CD8-positive, alpha-beta memory T cell (primary cell): ENCODE measurements at places on chromosomes 6 and 20. TPM values are rescaled to one million over a fixed set of nuclear protein-coding genes. Genes with fewer than 3 reads are reported as not detected.

The OR2J3 gene
- not detected for total RNA-seq

The LTA gene
- 854 TPM for total RNA-seq

The SLC26A8 gene
- not detected for total RNA-seq

The MAP3K5 gene
- total RNA-seq: 12.6 TPM

The NTSR1 gene
- not detected for total RNA-seq

The MSH5 gene
- total RNA-seq: 39.8 TPM

GRCh38 chr6:28658475-28659249 lies 133.0 kb downstream of the GPX5 start:
- no peaks in the 10 kb centered on the region for H3K36me3 ChIP-seq
- H3K4me3 ChIP-seq: no peak overlapping the region
- H3K27ac ChIP-seq: no peak overlapping the region
- peaks cover 20% of the 10 kb centered on the region for H3K27me3 ChIP-seq
- no peak for DNase-seq

- no peaks in the 10 kb centered on the region for H3K36me3 ChIP-seq
- H3K27ac ChIP-seq: no peak overlapping the region
- H3K4me3 ChIP-seq: no peak overlapping the region
- no peaks in the 10 kb centered on the region for H3K27me3 ChIP-seq
- no peak for DNase-seq
- H3K4me1 ChIP-seq: no peaks in the 10 kb centered on the region
These were observed 49.7 kb upstream of the EPB41L1 start for GRCh38 chr20:36104856-36105255.

DNA sequence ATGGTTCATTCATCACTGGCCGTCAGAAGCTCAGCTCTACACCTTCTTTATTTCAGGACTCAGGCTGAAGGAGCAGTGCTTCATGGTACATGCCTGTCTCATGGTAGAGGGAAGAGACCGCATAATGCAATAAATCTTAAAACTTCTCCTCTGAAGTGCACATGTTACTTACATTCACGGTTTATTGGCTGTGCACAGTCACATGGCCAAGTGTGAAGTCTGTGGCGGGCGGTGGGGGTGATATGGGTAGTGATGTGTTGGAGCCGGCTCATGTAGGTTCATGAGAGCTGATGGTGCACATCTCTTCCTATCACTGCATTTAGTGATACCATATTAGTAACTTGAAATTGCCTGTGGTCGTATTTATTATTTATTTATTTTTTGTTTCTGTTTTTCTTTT lies 102.9 kb downstream of the CTNNBL1 start:
- no peaks in the 10 kb centered on the region for H3K4me1 ChIP-seq
- no peak overlapping the region for H3K27ac ChIP-seq
- H3K27me3 ChIP-seq: no peaks in the 10 kb centered on the region
- peaks cover 14% of the 10 kb centered on the region for H3K36me3 ChIP-seq

DNA sequence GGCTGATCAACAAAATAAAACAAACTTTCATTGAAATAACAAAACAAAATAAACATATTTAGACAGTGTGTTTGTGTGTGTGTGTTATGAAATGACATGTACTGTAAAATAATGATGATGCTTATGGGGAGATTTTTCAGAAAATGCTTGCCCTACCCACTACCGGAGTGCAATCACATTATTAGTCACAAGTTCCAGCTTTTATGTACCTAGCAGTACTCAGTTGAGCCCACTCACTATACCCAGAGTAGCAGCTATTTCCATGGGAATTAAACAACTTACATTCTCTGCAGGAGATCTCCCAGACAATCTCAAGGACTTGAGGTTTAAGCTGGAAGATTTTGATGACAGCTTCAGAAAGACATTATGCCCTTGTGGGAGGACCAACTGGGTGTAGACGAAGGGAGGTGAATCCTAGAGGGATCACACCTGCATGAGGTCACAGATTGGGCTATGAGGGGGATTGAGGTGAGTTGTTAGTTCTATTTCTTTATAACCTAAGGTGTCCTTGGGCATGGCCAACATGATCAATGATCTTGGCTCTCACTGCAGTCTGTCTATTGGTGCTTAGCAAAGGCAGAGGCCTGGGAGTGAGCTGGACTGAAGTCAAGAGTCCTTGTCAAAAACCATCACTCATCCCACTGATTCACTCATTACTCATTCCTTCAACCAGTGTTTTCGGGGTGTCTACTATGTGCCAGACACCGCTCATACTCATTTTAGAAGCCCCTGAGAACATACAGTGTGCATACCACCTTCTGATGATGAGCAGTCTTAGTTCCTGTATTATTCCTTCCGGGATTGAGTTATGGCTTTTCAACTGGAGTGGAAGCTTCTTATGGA lies 6.7 kb upstream of the CLIC5 start:
- no peaks in the 10 kb centered on the region for H3K36me3 ChIP-seq
- H3K4me3 ChIP-seq: no peak overlapping the region
- no peak overlapping the region for H3K27ac ChIP-seq
- no peak for DNase-seq

- no peaks in the 10 kb centered on the region for H3K4me1 ChIP-seq
- no peak overlapping the region for H3K4me3 ChIP-seq
- no peak for DNase-seq
- H3K27ac ChIP-seq: no peak overlapping the region
These were observed 347.5 kb downstream of the CDH4 start for GRCh38 chr20:61599541-61599992.

GRCh38 chr6:13292774-13293173 lies 35.6 kb downstream of the TBC1D7 start:
- H3K4me3 ChIP-seq: no peak overlapping the region
- DNase-seq: no peak
- H3K36me3 ChIP-seq: peaks cover 11% of the 10 kb centered on the region
- no peaks in the 10 kb centered on the region for H3K4me1 ChIP-seq

GRCh38 chr6:154909821-154910220 lies 85.3 kb upstream of the TIAM2 start:
- DNase-seq: no peak
- no peak overlapping the region for H3K27ac ChIP-seq
- H3K27me3 ChIP-seq: no peaks in the 10 kb centered on the region
- no peak overlapping the region for H3K4me3 ChIP-seq
- H3K36me3 ChIP-seq: no peaks in the 10 kb centered on the region
- no peaks in the 10 kb centered on the region for H3K4me1 ChIP-seq

GRCh38 chr20:57680934-57681914 lies 28.6 kb downstream of the PMEPA1 start:
- DNase-seq: peak; percentile 65
- H3K4me1 ChIP-seq: peaks cover 15% of the 10 kb centered on the region
- H3K27me3 ChIP-seq: no peaks in the 10 kb centered on the region
- no peak overlapping the region for H3K27ac ChIP-seq

- H3K27me3 ChIP-seq: no peaks in the 10 kb centered on the region
- DNase-seq: no peak
- H3K27ac ChIP-seq: no peak overlapping the region
- H3K36me3 ChIP-seq: no peaks in the 10 kb centered on the region
These were observed 129.8 kb downstream of the ALDH8A1 start for GRCh38 chr6:134819863-134820800.

GRCh38 chr20:23003077-23003635 lies 32.0 kb upstream of the SSTR4 start:
- H3K4me1 ChIP-seq: no peaks in the 10 kb centered on the region
- H3K4me3 ChIP-seq: no peak overlapping the region
- no peaks in the 10 kb centered on the region for H3K36me3 ChIP-seq
- H3K27ac ChIP-seq: no peak overlapping the region
- DNase-seq: no peak
- H3K27me3 ChIP-seq: no peaks in the 10 kb centered on the region

GRCh38 chr6:135227349-135227748 lies 46.2 kb downstream of the MYB start:
- no peak overlapping the region for H3K4me3 ChIP-seq
- no peaks in the 10 kb centered on the region for H3K4me1 ChIP-seq
- no peak for DNase-seq
- H3K27me3 ChIP-seq: no peaks in the 10 kb centered on the region

- H3K27me3 ChIP-seq: no peaks in the 10 kb centered on the region
- peaks cover 19% of the 10 kb centered on the region for H3K4me1 ChIP-seq
- peak; percentile 2 for DNase-seq
These were observed 128.3 kb downstream of the UTRN start for GRCh38 chr6:144413418-144413817.

DNA sequence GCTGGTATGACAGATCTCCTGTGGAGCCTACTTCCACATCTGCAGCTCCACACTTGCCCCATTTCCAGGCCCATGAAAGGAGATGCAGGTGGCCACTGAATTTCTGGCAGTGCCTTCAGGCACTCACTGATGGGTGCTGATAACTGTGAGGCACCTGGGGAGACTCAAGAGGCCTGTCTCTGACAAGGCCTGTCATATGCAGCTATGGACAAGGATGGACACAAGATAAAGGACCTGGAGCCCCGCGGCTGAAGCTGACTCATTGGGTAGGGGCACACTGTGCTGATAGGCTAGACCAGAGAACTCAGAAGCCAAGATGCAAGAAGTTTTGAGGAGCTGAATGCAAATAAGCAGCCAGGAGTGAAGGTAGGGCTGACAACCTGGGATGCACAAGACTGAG lies 81.0 kb upstream of the LRFN2 start:
- no peaks in the 10 kb centered on the region for H3K36me3 ChIP-seq
- no peak overlapping the region for H3K27ac ChIP-seq
- no peaks in the 10 kb centered on the region for H3K4me1 ChIP-seq
- H3K27me3 ChIP-seq: no peaks in the 10 kb centered on the region
- no peak for DNase-seq

DNA sequence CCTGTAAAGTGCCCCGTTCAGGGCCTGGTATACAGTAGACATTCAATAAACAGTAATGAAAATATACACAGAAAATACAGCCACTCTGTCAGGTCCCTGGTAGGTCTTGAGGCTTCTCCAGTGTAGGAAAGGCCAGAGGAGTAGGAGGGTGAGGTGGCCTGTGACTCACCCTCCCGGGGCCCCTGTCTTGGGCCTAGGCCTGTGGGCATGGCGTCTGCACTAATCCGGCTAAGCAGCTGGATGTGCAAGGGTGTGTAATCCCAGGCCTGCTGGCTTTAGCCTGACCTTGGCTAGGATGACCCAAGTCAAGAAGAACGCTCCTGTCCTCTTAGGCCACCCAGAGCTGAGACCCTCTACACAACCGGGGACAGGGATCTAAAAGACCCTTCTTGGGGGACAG lies 84.9 kb downstream of the KCNB1 start:
- H3K36me3 ChIP-seq: no peaks in the 10 kb centered on the region
- no peak overlapping the region for H3K4me3 ChIP-seq
- H3K27me3 ChIP-seq: peaks cover 5% of the 10 kb centered on the region
- DNase-seq: no peak

DNA sequence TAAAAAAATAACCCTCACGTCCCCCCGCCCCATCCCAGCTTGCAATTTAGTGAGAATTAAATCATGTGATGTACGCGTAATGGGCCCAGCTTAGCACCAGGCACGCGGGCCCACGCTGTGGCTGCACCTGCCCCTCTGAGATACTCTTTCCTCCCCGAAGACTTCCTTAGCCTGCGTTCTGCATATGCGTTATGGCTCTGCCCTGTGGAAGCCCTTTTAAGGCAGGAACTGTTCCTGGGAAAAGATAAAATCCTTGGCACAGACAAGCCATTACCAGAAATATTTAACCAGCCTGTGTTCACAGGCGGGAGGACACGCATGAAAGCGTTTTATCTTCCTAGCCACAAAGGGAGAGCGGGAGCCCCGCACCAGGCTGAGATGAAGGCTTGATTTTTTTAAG lies 311.0 kb downstream of the LRFN2 start:
- H3K36me3 ChIP-seq: no peaks in the 10 kb centered on the region
- no peaks in the 10 kb centered on the region for H3K27me3 ChIP-seq
- no peak overlapping the region for H3K4me3 ChIP-seq
- no peak overlapping the region for H3K27ac ChIP-seq

DNA sequence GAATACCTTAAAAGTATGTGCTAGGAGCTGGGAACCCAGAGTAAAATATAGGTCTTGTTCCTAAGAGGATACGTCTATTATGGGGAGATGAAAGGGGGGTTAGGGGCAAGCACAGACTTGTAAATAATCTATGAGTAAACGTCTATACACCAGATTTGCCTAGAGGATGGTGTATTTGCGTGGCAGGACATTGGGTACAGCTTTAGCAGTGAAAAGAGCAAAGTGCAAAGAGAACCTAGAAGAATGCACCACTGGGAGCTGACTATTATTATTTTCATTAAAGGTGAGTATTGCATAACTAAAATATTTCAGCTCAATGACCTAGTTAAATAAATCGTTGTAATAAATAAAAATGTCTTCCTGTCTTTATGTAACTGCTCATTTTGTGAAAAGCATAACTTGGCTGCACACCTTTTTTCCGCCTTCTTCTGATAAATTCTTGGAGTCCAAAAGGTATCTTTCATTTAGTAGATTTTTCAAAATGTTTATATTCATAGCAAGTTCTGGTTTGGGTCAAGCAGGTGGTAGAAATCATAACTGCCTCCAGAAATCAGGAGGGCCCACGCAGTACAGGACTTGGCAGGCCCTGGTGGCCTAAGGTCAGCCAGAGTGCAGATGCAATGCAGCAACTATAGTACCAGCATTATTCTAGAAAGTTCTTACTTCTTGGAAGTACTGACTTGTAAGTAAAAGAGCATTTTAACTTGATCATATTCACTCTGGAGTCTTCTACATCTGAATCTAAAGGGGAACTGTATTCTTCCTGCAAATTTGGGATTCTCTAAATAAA lies 357.2 kb downstream of the PLCB1 start:
- no peak overlapping the region for H3K4me3 ChIP-seq
- H3K4me1 ChIP-seq: no peaks in the 10 kb centered on the region
- no peaks in the 10 kb centered on the region for H3K36me3 ChIP-seq
- H3K27ac ChIP-seq: no peak overlapping the region
- DNase-seq: no peak
- no peaks in the 10 kb centered on the region for H3K27me3 ChIP-seq
